AG04449 (cell line): ENCODE measurements at places on chromosomes 3 and 15.

DNA sequence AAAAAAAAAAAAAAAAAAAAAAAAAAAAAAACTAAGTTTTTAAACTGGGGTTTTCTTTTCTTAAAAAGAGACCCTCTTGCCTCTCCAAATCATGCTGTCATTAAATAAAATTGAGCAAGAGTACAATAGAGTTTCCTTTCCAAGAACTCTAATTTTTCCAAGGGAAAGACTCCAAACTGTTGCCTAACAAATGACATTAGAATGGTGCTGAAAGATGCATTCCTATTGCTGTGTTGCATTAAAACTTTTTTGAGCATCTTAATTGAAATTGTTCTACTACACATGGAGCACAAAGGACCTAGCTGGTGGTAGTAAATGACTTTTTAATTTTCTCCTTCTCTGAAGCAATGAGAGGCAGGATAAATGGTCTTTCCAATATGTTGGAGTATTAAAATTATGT, 469.1 kb upstream of the ARHGEF26 start:
- DNase-seq = no peak

GRCh38 chr3:50450209-50450921, 53.1 kb downstream of the CACNA2D2 start:
- no peak for DNase-seq

DNA sequence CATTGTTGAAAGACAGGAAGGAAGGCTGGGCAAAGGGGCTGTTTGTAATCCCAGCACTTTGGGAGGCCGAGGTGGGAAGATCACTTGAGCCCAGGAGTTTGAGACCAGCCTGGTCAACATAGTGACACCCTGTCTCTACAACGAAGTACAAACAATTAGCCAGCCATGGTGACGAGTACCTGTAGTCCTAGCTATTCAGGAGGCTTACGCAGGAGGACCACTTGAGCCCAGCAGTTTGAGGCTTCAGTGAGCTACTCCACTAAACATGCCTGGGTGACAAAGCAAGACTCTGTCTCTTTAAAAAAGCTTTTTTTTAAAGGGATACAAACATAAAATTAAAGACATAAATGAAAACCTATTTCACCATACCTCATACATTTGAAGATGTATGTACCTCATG, 11.1 kb downstream of the SERP1 start:
- no peak for DNase-seq

- no peak for DNase-seq
Measured at GRCh38 chr15:73677146-73677607, 7.0 kb upstream of the CD276 start.

- DNase-seq = no peak
Measured at GRCh38 chr3:8768364-8769087, 887 bp downstream of the OXTR start.
